NCI-H1417 treated with DMSO at 0.1 percent for 48 hours (cell line): ENCODE measurements at places on chromosomes 4 and X.

DNA sequence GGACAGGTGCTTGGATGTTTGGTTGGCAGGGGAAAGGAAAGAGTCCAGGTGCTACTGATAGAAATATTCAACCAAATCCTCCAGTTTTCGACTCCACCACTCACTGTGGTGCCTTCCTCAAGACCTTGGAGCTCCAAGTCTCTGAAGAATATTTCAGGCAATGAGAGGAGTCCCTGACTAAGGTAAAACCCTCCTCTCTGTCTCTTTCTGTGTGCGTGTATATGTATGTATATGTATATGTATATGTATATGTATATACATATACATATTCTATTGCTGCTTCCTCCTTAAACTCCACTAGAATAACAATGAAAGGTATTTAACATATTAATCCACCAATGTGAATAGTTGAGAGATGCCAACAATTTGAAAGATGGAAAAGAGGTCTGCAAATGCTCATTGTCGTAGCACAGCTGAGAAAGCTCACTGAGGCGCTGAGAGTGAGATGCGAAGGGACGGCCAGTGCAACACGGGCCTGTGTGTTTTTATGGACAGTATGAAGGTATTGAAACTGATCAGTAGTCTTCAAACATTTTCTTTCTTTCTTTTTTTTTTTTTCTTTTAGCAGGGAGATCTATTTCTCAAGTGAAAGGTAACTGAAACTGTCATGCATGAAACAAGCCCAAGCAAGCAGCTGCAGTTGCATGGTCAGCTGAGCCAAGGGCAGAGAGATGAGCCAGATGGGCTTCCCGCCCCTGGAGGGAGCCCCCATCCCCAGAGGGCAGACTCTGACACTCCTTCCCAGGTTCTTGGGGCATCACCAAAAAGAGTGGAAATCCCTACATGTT lies 41.1 kb upstream of the HS3ST1 start:
- DNase-seq = no peak

DNA sequence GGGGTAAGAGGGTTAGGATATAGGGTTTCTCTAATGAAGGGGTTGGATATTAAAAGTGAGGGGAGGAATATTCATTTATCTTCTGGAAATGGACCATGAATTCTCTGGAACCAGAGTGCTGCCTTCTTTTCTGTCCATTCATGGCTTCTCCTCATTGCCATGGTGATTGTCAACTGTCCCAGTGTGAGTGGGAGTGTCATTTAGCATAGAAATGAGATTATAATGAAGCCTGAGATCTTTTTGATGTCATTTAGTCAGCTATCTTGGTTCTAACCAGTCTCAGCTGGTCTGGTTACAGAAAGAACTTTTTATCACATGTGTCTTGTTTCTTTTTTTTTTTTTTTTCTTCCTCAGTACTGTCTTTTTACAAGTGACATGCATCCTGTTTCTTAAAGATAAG lies 497.3 kb upstream of the PITX2 start:
- DNase-seq = no peak

GRCh38 chrX:107628662-107629539 lies 591 bp downstream of the PRPS1 start:
- no peak for DNase-seq

GRCh38 chr4:71268166-71268565 lies 70.7 kb upstream of the SLC4A4 start:
- DNase-seq = no peak

- DNase-seq = peak; percentile 62
These were observed 842.2 kb downstream of the STIM2 start for GRCh38 chr4:27702730-27703431.

DNA sequence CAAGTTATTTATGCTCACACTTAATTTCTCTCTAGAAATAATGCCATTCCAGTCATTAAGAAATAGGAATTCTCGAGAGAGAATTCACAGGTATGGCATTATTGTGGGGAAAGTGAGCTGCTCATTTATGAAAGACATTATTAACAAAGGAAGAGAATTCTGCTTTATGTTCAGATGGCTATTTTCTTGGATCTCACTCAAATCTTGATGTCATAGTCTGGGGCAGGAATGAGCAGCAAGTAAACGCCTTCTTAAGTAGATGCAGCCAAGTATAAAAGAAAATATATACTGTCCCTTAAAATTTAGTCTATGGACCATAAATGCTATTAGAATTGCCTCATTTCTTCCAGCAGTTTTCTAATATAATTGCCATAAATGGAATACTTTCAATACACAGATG lies 58.2 kb upstream of the FBXW7 start:
- no peak for DNase-seq

DNA sequence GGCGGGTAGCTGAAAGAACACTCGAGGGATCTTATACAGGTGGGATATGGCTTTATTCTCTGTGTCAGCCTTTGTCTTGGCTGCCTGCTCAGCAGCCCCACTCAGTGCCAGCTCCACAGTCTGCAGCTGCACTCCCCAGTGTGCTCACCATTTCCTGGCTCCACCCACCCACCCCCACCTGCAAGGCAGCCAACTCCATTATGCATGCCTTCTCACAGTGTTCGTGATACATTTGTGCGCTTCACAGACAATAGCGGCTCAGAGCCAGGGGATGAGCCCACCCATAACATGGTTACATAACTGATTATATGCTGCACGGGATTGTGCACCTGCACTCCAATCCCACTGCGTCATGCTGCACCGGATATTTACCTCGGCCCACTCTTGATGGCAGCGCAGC lies 8.8 kb upstream of the TMEM128 start:
- DNase-seq = no peak

GRCh38 chr4:24742773-24743172 lies 52.6 kb upstream of the SOD3 start:
- no peak for DNase-seq

DNA sequence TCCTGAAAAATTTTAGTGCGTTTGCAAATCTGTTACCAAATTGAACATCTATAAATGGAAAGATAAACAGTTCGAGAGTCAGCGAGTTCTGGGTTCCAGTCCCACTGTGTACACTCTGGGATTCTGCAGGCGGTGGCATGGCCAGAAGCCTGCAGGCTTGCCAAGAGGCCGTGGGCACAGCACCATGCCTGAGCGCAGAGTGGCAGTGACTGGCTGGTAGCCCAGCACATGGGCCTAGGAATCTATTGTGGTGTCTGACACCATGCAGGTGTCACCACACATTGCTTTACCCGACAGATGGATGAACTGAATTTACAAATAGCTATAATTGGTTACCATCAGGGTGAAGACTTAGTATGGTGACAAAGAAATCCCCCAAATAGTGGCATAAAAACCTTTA lies 71.7 kb upstream of the TLR3 start:
- DNase-seq = no peak

DNA sequence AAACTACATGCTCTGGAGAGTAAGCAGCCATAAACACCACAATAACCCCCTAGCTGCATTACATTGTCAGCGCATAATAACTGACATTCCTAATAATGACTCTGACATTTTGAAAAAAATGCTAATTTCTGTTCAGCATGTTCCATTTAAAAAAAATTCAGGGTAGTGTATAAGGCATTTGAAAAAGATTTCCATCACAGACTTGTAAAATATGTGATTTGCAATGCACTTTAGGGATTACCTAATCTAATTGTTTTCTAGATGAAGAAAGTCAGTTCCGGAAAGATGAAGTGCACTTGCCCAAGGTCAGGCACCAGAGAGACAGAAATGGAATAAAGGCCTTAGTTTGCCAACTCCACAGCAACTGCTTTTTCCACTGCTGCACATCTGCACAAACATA lies 55.3 kb downstream of the FANCB start:
- no peak for DNase-seq

DNA sequence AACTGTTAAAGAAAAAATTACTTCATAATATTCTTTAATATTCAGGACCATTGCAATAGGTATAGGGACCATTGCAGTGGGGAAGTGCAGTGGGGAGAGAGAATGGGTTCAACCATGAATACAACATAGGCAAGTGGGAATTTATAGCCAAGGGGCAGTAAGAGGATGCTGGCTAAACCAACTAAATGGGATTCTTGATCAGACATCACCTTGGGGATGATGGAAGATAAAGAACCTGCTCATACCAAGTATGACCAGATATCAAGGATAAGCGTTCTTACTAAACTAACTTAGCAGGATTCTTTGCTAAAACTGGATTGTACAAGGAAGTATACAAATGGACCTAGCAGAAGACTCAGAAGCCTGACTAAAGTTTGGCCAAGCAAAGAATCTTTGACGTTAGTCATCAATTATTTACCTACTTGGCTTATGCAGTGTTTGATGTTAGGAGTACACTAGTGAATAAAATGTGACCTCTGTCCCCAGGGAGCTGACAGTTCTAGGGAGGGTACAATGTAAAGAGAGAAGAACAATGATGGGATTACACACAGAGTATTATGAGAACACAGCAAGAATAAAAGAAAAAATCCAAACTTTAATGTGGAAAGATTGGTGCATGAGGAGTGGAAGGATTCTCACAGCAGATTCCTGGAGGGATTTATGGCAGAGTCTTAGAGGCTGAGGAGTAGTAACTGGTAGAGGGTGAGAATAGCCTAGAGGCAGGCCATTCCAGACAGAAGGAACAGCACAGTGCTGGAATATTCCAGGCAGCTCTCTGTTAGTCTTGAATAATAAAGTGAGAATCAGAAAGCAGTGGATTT lies 54.7 kb upstream of the MYOZ2 start:
- DNase-seq = no peak
